ENCODE measurements at places on chromosomes 5 and 9. TPM values are rescaled to one million over a fixed set of nuclear protein-coding genes. Genes with fewer than 3 reads are reported as not detected.

- H3K4me1 ChIP-seq = peaks cover 34% of the 10 kb centered on the region
- no peak overlapping the region for H3K4me3 ChIP-seq
- no peak for DNase-seq
- no peak overlapping the region for H3K27ac ChIP-seq
- H3K27me3 ChIP-seq = no peaks in the 10 kb centered on the region
Observed at GRCh38 chr5:59583151-59583809, 310.2 kb downstream of the PDE4D start.

FOXD4L4 gene
- not detected for total RNA-seq

GRCh38 chr9:89446261-89446960, 51.5 kb downstream of the SEMA4D start:
- DNase-seq = no peak
- H3K36me3 ChIP-seq = no peaks in the 10 kb centered on the region
- no peaks in the 10 kb centered on the region for H3K27me3 ChIP-seq

C5orf58 gene
- not detected for total RNA-seq

NIPAL4 gene
- 14.7 TPM for total RNA-seq

- no peaks in the 10 kb centered on the region for H3K36me3 ChIP-seq
- DNase-seq = no peak
- H3K4me1 ChIP-seq = peaks cover 20% of the 10 kb centered on the region
- H3K27me3 ChIP-seq = peaks cover 40% of the 10 kb centered on the region
- H3K27ac ChIP-seq = no peak overlapping the region
Observed at GRCh38 chr9:136122425-136123383, 4.0 kb upstream of the TMEM250 start.

GRCh38 chr5:166338801-166339200, 1952.6 kb upstream of the WWC1 start:
- no peak for DNase-seq
- H3K27ac ChIP-seq = no peak overlapping the region
- no peak overlapping the region for H3K4me3 ChIP-seq
- no peaks in the 10 kb centered on the region for H3K27me3 ChIP-seq

- no peak overlapping the region for H3K27ac ChIP-seq
- no peak for DNase-seq
- no peaks in the 10 kb centered on the region for H3K36me3 ChIP-seq
Observed at GRCh38 chr5:57824047-57824446, 341.4 kb upstream of the ACTBL2 start.

GRCh38 chr9:115888131-115888530, 265.5 kb upstream of the PAPPA start:
- H3K27me3 ChIP-seq = no peaks in the 10 kb centered on the region
- H3K27ac ChIP-seq = no peak overlapping the region
- no peaks in the 10 kb centered on the region for H3K36me3 ChIP-seq
- H3K4me3 ChIP-seq = no peak overlapping the region

QRFP gene
- not detected for total RNA-seq

DNA sequence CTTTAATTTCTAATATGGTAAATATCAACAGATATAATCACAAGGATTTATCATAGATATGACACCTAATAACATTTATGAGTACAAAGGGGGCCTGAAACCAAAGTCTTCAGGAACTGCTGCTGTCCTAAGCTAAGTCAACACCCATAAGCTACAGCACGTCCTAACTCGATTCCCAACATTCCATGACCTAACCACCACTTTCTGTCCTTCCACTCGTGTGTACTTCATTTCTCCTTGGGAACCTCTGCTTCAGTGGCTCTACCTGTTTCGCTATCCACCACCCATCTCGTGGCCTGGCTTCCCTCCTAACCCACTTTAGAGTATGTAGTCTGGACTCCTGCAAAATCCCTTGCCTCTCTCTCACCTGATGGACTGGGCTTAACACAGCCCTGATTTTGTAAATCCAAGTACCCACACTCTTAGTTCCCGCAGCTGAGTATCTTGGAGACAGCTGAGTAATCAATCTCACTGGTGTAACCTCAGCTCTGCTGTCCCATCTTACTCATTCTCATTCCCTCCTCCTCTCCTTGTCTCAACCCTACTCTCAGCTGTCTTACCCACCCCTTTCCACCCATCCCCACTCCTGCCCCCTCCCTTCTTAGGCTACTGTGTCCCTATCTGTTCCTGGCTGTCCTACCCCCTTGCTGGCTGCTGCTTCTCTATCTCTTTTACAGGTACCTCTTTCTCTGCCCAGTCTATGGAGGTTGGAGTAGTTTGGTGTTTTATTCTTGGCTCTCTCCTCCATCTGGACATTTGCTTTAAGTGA, 101.8 kb downstream of the MAST4 start:
- H3K4me1 ChIP-seq = no peaks in the 10 kb centered on the region
- no peaks in the 10 kb centered on the region for H3K36me3 ChIP-seq
- no peak overlapping the region for H3K27ac ChIP-seq
- no peaks in the 10 kb centered on the region for H3K27me3 ChIP-seq
- no peak overlapping the region for H3K4me3 ChIP-seq

ARID3C gene
- not detected for total RNA-seq

DNA sequence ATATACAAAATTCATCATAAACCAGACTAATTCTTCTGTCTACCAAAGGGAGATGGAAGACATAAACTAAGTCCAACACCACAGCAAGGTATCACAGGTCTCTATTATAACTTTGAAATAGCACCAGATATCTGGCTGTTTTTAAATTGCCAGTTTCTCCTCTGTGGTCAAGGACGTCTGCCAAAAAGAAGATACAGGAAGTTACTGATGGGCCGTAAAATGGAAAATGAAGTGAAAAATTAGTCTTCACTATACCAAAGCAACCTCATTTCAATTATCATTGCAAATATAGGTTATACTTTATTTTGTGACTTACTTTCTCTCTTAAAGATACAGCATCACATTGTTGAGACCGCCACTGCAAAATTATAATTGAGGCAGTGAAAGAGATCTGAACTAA, 225.5 kb downstream of the NDUFS4 start:
- H3K4me1 ChIP-seq = no peaks in the 10 kb centered on the region
- H3K36me3 ChIP-seq = no peaks in the 10 kb centered on the region

- H3K27ac ChIP-seq = no peak overlapping the region
- no peaks in the 10 kb centered on the region for H3K36me3 ChIP-seq
- no peaks in the 10 kb centered on the region for H3K4me1 ChIP-seq
- DNase-seq = no peak
- H3K27me3 ChIP-seq = no peaks in the 10 kb centered on the region
Observed at GRCh38 chr9:104293877-104294276, 199.8 kb downstream of the SMC2 start.

GRCh38 chr5:144460600-144460999, 289.9 kb downstream of the KCTD16 start:
- DNase-seq = no peak
- H3K27me3 ChIP-seq = no peaks in the 10 kb centered on the region
- no peak overlapping the region for H3K27ac ChIP-seq
- no peaks in the 10 kb centered on the region for H3K36me3 ChIP-seq
- H3K4me3 ChIP-seq = no peak overlapping the region
- H3K4me1 ChIP-seq = no peaks in the 10 kb centered on the region

- no peak overlapping the region for H3K27ac ChIP-seq
- DNase-seq = no peak
- no peaks in the 10 kb centered on the region for H3K4me1 ChIP-seq
- H3K27me3 ChIP-seq = no peaks in the 10 kb centered on the region
- H3K4me3 ChIP-seq = no peak overlapping the region
Observed at GRCh38 chr9:120350596-120350995, 229.4 kb downstream of the CDK5RAP2 start.

DNA sequence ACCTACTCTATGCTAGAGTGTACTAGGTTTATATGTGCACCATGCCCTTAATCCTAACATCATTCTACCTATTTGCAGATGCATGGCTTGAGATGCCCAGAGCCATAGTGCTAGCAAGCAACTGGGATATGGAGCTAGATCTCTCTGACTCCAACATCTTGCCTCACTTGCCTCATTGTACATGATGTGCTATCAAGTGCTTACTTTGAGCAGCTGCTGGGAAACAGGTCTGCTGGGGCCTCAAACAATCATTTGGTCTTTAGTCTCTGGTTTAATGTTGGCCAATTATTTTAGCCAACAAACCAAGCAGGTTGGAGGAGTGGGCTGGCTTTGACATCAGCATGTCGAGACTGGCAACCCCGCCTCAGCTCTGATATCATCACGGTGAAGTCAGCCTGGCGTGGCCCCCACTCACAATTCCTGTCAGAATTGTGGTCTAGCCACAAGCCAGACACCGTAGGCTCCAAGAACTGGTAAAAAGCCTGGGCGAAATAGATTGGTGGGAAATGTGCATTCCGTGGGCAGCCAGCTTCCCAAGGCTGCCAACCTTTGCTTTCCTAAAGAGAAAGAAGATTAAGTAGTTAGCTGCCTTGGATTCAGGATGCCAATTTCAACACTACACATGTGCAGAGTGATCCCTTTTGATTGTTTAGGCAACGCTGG, 21.1 kb upstream of the GAS1 start:
- no peaks in the 10 kb centered on the region for H3K4me1 ChIP-seq
- no peak for DNase-seq
- H3K27ac ChIP-seq = no peak overlapping the region
- H3K36me3 ChIP-seq = no peaks in the 10 kb centered on the region

ZNF474 gene
- not detected for total RNA-seq

All from esophagus squamous epithelium (tissue), 5 donors.